ENCODE measurements at places on chromosomes 16 and 17.

GRCh38 chr16:82044585-82044911 lies 9.5 kb downstream of the HSD17B2 start:
- no peak for DNase-seq

DNA sequence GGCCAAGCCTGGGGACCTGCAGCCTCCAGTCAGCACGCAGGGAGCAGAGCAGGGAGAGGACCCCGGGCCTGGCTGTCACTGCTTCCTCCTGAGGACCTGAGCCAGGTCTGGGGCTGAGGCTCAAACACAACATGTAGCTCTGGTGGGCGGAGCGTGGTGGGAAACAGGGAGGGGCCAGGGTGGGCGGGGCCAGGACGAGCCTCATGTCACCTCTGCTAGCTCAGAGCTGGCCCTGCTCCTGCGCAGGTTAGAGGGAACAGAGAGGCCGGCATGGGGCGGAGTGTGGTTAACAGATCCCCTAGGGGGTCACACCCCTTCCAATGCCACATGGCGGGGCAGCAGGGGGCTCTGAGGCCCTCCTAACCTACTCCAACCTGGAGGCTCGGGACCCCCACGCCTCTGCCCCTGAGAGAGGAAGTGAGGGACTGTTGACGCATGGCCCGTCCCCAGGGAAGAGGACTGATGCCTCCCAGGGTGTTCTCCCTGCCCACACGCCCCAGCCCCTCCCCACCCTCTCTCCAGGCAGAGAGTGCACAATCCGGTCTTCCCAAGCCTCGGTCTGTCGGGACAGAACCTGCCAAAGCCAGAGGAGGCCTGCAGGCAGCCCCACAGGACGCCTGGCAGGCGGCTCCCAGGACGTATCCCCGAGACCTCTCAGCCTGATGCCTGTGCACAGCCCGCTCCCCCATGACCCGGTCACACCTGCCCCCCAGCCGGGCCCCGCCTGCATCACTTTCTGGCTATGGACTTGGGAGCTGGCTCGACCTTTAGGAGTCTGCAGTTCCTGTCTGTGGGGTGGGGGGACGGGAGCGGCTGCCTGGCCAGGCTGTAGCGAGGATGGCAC lies 15.2 kb downstream of the PIEZO1 start:
- DNase-seq = no peak

DNA sequence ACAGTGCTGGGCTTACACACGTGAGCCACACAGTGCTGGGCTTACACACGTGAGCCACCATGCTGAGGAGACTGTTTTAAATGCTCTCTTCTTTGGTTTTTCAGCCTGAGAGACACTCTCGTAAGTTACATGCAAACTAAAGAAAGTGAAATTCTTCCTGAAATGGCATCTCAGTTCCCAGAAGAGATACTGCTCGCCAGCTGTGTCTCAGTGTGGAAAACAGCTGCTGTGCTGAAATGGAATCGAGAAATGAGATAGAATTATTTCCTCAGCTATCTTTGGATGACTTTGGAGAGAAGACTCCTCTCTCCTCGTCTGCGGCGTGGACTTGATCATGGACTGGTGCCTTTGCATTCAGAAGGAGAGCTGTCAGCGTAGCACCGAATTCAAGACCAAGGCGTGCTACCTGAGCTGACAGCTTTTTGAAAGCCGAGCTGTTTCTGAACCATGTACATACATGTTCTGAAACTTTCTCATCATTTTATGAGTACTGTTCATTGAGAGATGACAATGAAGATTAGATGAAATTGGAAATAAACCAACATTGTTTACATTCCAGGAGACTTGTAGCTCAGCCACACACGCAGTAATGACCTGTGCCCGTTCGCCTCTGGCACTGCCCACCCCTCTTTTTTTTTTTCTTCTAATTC lies 21.6 kb upstream of the ENDOV start:
- no peak for DNase-seq

- no peak for DNase-seq
Observed at GRCh38 chr17:77420095-77420803, 279.5 kb downstream of the SEC14L1 start.

- no peak for DNase-seq
Observed at GRCh38 chr16:28264656-28265055, 27.7 kb upstream of the SBK1 start.

GRCh38 chr16:76114681-76115080 lies 162.5 kb upstream of the CNTNAP4 start:
- DNase-seq = no peak

- no peak for DNase-seq
Observed at GRCh38 chr17:1882836-1883235, 53.0 kb downstream of the RPA1 start.

DNA sequence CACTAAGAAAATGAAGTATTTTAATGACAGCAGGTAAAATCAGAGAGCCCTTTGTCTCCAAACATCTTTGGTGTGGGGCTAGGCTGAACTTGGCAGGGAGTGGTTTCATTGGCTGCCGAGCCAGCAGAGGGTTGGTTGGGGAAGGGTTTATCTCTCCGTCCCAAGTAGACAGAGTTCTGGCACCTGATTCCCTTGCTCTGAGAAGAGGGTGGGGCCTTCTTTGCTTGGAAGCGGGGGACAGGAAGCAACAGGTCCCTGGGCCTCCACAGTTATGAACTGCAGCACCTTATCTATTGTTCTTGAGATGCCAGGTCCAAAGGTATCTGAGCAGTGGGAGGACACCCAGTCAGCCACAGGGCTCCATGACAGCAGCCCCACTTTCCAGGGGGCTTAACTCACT lies 12.3 kb upstream of the CDH1 start:
- DNase-seq = no peak

Data from T-helper 9 cell (primary cell).